ENCODE measurements at places on chromosomes 4 and X.

- DNase-seq: no peak
Observed at GRCh38 chr4:80897537-80898303, 132.8 kb upstream of the BMP3 start.

DNA sequence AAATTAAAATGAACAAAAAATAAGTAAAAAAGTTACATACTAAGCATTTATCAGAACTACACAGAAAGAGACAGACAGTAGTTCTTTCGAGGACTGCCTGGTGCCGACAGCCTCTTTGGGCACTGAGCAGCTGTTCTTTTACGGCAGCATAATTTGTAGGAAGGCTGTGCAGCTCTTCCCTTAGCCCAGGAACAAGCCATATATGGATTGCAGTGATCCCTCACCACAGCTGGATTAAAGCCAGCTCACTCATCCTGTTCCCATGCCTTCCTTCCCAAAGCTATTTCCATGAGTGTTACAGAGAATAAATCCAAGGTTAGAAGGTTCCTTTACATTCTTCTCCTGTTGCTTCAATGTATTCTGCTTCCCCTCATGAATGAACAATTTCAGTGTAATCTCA, 71.7 kb downstream of the DDX60L start:
- DNase-seq: no peak

DNA sequence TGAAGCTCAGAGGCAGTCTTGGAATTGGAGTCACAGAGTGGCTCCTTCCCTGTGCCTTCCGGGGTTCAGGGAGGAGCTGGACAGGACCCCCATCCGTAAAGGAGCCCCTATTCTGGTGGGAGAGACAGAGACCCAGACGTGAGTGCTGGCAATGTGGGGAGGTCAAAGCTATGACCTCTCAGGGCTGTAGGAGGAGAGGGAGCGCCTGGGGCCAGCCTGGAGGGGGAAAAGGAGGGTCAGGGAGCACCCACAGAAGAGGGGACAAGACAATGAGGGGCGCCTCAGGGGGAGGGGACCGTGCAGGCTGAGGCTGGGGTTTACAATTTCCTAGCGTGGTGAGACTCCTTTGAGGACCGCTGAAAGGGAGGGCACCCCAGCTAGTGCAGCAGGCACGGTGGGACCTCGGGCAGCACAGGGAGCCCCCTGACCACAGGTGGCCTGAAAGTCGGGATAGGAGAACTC, 97.9 kb upstream of the LRPAP1 start:
- no peak for DNase-seq

- DNase-seq: no peak
Observed at GRCh38 chr4:83489711-83490326, 4.9 kb upstream of the ABRAXAS1 start.

- no peak for DNase-seq
Observed at GRCh38 chrX:51798701-51799100, 55.5 kb downstream of the GSPT2 start.

GRCh38 chrX:5409106-5409505, 819.6 kb downstream of the NLGN4X start:
- DNase-seq: no peak

- no peak for DNase-seq
Observed at GRCh38 chr4:139242511-139243051, 37.4 kb downstream of the MGARP start.

DNA sequence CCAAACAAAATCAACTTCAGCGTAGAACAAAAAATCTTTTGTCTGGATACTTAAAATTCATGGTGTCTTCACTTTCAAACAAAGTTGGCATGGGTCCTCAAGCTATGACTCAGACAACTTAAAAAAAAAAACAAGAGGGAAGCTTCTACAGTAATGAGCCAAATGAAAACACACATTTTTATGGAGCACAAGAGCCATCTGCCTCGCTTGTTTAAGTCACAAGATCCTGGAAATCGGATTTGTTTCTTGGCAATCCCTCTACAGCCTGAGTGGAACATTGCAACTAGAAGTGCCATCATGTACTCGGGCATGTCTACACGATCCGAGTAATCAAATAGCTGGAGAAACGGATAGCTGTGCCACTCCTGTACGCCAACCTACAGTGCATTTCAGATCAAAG, 22.6 kb downstream of the LAMP2 start:
- DNase-seq: no peak

DNA sequence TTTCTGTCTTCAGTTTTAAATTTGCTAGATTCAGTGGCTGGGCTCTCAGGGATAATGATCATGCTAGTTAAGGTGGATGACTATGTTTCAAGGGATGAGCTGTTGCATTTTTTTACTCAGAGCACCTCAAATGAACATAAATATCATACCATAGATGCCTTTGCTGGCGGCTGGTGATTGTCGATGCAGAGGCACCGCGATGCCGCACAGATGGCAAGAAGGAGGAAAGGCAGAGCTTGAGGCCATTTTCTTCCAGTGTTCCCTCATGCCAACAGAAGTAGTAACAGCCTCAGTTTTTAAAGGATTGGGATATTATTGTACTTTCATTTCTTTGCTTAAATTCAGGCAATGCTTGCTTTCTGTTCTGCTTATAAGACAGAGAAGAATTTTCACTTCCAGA, 654.7 kb upstream of the IGFBP7 start:
- no peak for DNase-seq

GRCh38 chrX:132967049-132967448, 8.6 kb upstream of the HS6ST2 start:
- no peak for DNase-seq

- peak; percentile 46 for DNase-seq
Observed at GRCh38 chr4:182478475-182478874, 235.3 kb downstream of the TENM3 start.

DNA sequence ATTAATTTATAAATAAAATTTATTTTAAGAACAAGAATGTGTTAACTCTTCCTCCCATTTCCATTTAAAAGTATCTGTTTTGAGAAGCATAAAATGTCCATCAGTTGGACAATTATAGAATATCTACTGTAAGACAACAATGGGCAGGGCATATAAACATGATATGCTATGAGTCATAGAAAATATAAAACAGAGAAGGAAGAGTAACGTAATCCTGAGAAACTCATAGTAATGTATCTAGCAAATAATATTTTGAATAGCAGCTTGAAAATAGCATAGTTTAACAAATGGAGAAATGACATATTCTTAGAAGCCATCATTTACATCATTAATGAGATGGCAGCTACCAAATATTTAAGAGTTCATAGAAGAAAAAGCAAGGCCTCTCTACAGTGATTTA, 820.3 kb upstream of the PCDH10 start:
- no peak for DNase-seq

DNA sequence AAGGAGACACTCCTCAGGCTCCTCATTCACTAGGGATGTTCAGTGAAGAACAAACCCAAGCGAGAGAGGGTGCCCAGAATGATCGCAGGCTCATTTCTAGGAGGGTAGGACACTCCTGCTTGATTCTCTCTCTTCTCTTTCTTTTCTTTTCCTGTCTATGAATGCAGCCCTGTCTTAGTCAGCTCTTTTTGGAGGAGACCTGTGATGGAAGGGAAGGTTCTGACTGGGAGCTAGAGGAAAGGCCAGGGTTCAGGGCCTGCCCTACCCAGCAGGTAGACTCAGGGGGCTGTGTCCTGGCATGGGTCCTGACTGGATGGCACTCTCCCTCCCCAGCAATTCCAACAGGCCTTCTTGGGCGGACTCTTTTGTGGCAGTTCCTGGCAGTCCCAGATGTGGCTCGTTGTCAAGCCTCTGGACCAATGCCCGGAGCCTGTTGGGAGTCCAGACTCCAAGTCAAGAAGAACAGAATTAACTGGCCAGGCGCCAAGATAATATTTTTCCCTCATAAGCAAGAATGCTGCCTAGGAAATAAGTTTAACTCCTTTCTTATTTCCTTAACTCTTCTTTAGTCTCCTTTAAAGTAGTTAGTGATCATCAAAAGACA, 139.4 kb upstream of the SCML1 start:
- DNase-seq: no peak

DNA sequence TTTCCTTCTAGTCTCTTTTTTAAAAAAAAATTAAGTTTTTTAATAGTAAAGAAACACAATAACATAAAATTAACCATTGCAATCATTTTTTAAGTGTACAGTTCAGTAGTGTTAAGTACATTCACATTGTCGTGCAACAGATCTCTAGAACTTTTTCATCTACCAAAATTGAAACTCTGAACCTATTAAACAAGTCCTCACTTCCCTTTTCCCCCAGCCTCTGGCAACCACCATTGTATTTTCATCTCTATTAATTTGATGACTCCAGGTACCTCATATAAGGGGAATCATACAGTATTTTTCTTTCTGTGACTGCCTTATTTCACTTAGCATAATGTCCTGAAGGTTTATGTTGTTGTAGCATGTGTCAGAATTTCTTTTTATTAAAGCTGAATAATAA, 31.8 kb downstream of the MSL3 start:
- no peak for DNase-seq

DNA sequence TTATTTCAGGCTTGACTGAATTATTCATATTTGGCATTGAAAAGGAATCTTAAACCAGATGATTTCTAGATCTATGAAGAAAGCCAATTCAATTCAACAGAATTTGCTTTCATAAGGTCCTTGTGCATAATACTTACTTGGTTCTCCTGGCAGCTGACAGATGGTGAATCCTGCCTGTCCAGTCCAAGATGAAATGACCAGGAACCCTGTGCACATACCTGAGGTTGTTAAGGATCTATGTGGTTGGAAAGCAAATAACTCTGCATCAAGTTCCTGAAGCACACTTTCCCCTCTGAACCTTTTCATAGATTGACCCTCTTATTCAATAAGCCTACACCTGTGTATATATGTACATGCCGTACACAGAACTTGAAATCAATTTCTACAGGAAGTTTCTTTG, 562.7 kb downstream of the PPARGC1A start:
- no peak for DNase-seq
